ENCODE measurements at places on chromosomes 1 and 21.

- no peak for DNase-seq
These were observed 151.6 kb upstream of the IVNS1ABP start for GRCh38 chr1:185468626-185469025.

DNA sequence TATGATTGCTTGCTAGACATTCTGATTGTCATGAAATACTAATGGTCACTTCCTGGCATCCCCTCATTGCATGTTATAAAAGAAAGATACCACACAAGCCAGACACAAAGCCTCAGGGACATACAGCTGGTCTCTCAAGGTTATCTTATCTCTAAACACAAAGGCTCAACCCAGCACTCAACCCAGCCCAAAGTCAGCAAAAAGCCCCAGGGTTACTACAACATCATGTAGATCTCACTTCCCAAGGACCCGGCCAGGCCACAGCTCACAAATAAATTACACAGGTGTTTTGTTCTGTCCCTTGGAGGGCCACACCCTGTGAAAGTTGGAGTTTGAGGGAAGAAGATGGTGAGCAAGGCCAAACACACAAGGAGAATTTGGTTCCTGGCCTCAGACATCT is 109.7 kb upstream of the BARHL2 start:
- no peak for DNase-seq

DNA sequence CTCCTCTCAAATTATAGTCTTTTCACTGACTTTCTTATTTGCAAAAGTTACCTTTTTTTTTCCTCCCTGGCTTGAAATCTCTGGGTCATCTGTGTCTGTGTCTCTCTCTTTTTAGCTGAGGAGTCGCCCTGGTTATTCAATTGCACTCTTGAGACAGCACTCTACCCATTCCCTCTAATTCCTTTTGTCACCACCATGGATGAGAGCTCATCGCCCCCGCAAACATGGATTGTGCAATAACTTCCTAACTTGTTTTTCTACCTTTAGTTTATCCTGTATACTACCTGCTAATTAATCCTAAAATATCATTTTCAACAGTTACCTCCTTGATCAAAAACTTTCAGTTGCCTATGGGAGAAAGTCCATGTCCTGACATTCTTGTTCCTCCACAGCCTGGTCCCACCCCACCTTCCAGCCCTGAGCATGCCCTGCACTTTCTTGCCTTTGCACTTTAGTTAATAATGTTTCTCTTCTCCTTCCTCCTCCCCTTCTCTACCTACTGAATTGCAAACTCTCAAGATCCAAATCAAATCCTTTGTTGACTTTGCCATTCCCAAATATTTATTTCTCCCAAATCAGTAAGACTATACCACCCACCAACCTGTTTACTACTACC is 110.4 kb upstream of the MAGI3 start:
- no peak for DNase-seq

GRCh38 chr1:237832858-237833257 is 57.9 kb downstream of the ZP4 start:
- DNase-seq, result no peak

- DNase-seq, result no peak
These were observed 95.1 kb downstream of the GPATCH2 start for GRCh38 chr1:217535601-217536377.

- DNase-seq, result no peak
These were observed 5.8 kb upstream of the KANK4 start for GRCh38 chr1:62325081-62325480.

GRCh38 chr1:154716011-154716410 is 108.0 kb upstream of the ADAR start:
- no peak for DNase-seq

DNA sequence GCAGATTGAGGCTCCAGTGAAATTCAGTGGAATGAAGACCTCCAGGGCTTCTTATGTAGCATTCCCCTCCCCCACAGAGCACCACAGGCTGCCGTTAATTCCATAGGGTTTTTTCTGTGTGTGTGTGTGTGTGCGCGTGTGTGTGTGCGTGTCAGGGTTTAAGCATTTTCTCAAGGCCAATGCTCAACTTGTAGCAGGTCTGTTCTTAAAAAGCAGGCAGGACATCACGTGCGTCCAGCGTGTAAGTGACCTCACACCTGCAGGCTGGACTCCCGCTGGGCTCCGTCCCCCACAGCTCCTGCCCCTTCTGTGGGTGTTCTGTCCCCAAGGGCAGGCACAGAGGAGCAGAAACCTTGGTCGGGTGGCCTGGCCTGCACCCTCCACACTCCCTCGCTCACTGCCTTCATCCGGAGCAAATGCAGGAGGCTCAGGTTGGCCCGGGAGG is 5.3 kb downstream of the PRDM16 start:
- DNase-seq, result no peak

DNA sequence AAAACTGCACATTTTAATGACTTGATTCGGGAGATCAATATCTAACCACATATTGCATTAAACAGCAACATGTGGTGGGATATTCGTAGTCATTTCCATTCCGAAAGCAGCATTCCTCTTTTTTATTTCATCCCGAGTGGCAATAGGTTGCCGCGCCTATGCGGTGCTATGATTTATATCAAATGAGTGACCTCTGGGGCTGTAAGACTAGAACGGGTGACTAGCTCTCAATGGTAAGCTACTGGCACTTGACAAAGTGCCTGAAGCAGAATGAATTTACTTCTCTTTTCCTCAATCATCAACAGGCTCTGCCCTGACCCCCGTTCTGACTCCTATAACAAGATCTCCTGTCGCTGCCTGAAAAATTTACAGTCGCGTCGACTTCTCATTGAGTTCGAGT is 162.3 kb downstream of the ZNF281 start:
- no peak for DNase-seq

DNA sequence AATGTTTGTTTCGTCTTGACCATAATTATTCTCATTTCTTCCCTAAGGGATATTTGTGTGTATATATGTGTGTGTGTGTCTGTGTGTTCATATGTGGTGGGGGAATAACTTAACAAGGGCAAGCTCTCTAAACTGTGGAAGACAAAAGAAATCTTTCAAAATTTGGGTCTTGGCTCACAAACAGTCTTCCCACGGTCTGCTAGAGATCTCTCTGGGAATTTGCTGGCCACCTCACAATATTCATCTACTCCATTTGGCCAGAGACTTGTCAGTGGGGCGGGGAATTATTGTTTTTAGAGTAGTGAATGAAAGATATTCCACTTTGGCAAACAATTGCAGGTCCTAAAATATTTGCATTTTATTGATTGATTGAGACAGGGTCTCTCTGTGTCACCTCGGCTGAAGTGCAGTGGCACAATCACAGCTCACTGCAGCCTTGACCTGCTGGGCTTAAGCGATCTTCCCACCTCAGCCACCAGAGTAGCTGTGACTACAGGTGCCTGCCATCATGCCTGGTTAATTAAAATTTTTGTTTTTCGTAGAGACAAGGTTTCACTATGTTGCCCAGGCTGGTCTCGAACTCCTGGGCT is 8.0 kb upstream of the EIF2B3 start:
- DNase-seq, result no peak

DNA sequence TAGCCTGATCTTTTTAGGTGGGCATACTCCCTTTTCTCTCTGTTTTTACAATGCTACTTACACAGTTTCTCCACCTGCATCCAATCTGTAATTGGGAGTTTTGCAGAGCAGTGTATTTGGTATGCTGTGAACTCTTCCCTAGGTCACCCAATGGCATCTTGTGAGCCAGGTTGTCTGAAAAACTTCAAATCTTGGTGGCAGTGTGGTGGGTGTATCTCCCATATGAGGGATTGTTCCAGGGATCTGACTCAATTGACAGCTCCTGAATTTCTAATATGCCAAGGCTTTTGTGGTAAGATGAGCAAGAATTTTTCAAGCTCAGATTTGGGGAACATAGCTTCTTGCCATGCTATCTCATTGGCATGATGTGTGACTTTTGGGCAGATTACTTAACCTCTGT is 47.2 kb upstream of the MACF1 start:
- no peak for DNase-seq

DNA sequence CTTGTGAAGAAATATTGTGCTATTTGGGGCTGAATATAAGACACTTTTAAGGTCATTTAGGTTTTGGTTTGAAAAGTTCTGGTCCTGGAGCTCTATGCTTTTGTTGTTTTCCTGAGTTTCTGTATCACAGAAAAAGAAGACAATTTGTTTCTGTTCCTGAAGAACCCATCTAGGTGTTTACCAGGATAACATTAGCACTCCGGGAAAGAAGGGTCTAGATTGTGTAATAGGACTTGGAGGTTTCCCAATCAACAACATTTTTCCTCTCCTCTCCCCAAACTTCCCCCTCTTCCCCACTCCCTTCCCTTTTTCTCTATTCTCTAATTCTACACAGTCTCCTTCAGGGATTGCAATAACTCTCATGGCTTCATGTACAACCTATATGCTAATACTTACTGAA is 78.7 kb downstream of the PTPRC start:
- DNase-seq, result no peak

GRCh38 chr21:41726058-41726558 is 40.7 kb downstream of the RIPK4 start:
- DNase-seq, result no peak

DNA sequence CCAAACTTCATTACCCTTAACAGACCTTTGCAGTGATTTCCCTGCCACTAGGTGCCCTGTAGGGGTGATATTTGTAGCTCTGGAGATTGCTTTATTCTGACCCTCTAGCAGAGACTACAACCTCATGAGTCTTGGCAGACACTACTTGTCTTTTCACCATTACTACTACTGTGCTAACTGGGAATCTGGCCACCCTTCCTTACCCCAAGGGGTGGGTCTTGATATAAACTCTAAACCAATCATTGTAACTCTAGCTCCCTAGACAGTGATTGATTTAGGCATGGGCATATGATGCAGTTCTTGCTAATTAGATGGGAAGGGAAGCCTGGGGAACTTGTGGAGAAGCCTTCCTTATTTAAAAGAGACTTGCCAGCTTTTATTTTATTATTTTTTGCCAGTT is 3.9 kb downstream of the KPNA6 start:
- no peak for DNase-seq

- no peak for DNase-seq
These were observed 6.8 kb downstream of the CRYZ start for GRCh38 chr1:74726063-74726462.

DNA sequence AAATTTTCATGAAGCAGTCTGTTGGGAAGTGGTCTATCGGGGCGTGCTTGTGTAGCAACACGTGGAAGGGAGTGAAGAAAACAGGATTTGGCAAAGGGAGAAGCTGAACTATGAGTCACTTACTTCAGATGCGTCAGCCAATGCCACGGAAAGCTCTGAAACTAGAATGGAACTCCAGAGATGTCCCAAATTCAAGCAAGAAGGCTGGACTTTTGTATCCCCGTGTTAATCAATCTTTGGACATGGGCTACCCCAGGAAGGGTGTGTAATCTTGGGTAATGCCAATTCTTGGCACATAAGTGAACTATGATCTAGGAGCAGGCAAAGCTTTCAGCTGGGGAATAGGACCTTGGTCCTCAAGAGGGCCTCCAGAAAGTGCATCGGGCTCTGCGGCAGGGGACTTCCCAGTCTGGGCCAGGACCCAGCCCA is 102.6 kb downstream of the ADSS2 start:
- DNase-seq, result peak; percentile 90

- no peak for DNase-seq
These were observed 339.2 kb upstream of the LRRC7 start for GRCh38 chr1:69228501-69228900.

DNA sequence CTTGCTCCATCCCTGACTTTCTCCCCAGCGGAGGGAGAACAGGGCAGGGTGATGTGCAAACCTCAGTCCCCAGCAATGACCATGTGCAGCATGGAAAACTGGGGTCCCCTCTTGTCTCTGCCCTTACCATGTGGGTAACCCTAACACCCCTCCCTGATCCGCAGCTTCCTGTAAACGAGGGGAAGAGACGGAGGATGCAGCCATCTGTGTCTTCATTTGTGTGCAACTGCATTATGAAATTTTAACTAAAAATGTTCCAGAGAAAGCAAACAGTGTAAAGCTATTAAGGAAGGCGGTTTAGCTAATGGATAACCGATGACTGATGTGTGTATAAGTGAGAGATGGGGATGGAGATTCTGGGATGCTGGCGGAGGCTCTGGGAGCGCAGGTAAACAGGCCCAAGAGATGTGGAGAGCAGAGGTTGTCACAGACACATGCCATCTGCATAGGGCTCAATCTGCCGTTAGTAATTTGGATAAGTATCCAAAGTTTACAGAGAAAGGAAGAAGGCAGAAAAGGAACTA is 206.6 kb downstream of the DSCAM start:
- DNase-seq, result no peak

DNA sequence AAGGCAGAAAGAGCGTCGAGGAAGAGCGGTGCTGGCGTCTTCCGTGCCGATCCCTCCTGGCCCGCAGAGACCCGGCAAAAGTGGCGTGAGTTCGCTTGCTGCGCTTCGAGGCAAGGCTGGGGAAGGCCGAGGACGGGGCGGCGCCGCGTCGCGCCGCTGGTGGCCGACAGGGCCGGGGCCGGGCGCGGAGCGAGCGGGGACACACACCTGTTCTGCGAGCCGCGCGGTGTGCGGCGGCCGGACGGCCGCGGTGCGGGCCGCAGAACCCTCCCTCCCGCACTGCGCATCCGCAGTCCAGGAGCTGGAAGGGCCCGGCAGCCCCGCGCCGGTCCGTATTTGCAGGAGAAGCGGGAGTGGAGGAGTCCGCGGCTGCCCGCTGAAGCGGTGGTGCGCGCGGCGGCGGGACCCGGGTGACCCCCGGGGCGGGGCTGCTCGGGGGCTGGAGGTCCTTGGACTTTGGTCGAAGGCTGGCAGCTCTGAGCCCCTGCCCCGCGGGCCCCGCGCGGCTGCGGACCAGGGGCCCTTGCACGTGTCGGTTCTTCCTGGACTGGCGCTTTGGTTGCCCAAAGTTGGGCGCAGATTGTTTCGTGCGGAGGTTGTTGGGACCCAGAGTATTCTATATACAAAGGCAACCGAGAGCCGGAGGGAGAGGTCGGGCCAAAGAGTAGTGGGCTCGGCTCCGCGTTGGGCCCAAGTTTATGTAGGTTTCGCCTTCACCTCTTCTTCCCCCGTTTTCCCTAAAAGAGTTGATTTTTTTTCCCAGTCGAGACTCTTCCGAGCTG is 2.6 kb downstream of the RNF220 start:
- DNase-seq, result no peak
